Astrocyte of the spinal cord (primary cell): ENCODE measurements at places on chromosomes 7 and 10.

DNA sequence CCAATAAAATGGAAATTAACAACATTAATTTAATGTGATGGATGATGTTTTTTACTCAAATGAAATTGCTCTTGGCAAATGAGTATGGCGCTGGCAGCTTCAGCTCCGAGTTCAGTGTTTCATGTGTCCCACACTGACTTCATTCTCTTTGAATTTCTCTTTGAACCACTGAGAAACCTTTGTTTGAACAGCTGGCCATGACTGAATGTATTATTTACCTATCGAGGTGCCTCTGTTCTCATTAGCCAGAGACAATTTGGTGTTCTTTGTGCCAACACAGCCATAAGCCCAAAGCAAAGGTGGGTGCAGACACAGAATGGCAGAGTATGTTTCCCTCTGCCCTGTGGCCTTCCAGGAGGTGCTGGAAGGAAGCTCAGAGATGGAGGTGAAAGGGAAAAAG is 42.1 kb downstream of the TMEM178B start:
- no peak for DNase-seq

GRCh38 chr7:35792873-35793489 is 7.9 kb upstream of the SEPTIN7 start:
- DNase-seq: peak; percentile 40

- DNase-seq: peak; percentile 60
These were observed 414.1 kb upstream of the ETV1 start for GRCh38 chr7:14403587-14403986.

DNA sequence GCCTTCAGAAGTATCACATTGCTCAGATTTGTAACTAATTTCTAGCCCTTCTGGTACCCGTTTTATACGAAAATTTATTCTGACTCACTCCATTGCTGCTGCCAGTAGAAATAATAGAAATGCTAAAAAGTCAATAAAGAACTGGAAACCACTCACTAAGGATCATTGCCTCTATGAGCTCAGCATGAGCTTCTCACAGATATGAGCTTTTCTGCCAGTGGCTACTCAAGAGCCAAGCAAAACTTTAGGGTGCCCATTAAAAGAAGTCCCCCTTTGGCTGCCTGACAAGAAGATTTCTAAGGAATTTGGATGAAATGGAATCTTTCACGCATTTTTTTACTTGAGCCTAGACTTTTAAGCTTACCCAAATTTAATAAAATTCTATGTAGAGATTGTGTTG is 52.5 kb downstream of the GPR37 start:
- peak; percentile 48 for DNase-seq

GRCh38 chr10:5568984-5569383 is 44.2 kb downstream of the CALML3 start:
- no peak for DNase-seq

DNA sequence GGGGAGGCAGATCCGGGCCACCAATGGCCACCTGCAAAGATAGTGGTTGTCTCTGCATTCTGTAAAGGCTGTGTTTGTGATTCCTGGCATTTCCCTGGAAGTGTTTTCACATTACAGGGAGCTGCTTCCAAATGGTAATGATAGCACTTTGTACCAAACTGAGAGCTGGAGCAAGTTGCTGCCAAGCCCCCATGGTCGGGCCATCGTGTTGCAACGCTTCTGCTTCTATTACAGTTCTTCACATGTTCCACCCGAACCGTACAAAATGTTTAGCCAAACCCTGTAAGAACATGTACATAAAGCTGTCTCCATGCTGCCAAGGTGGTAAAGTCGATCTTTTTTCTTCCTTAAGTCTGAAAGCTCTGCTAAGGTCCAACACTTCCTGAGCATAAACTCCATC is 397.7 kb upstream of the NFE2L3 start:
- DNase-seq: no peak

- peak; percentile 91 for DNase-seq
These were observed 35.3 kb upstream of the ZRANB1 start for GRCh38 chr10:124906551-124907001.

- peak; percentile 8 for DNase-seq
These were observed 35.1 kb upstream of the GARS1 start for GRCh38 chr7:30559611-30560010.

DNA sequence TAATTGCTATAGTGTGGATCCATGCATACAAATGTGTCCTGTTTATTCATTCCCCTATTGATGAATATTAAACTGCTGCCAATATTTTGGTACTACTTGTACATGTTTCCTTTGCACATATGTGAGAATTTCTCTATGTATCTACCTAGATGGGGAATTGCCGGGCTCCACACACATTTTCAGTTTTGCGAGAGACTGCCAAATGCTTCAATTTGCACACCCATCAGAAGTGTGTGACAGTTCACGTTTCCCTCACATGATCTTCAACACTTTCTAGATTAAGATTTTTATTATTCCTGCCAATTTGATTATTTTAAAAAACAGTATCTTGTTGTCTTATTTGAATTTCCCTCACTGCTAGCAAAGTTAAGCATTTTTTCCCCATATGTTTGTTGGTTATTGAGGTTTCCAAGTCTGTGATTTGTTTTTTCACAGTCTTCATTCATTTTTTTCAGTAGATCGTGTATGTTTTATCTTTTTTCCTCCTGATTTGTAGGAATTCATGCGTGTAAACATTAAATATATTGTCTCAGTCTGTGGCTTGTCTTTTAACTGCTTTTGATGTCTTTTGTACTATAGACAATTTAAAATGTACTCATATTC is 2.4 kb upstream of the KLF14 start:
- no peak for DNase-seq

- no peak for DNase-seq
These were observed 5.1 kb upstream of the H2BK1 start for GRCh38 chr7:151215396-151215795.

GRCh38 chr10:126375299-126375698 is 13.0 kb downstream of the ADAM12 start:
- no peak for DNase-seq

DNA sequence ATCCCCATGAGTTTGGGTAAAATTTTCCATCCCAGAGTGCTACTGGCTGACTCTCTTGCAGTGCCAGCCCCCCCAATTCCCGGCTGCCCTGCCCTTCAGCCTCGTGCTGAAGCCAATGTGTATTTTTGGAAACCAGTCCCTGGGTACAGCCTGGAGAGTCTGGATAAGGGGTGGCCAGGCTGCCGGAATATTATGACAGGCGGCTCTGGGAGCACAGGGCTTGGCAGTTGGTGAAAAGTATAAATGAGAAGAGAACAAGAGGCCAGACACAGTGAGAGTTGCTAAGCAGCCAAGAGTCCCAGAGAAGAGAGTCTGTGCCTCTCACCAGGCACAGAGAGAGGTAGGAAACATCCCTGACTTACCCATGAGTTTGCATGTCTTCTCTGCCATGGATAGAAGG is 53.6 kb downstream of the TMEM130 start:
- no peak for DNase-seq

DNA sequence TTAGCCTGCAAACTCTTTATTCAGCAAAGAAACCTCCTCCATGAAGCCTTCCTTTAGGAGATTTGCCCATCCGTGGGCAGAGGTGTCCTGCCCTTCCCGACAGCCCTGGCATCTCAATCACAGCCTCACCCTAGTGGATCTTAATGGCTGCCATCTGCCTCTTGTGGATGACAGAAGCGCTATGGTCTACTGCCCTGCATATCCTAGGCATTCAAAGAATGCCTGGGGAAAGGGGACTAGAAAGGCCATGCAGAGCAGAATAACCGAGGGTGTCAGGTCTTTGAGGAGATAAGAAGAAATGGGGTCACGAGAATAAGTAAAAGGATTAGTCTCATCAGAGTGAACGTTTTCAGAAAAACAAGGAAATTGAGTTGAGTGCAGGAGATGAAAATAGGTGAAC is 57.7 kb upstream of the SPOCK2 start:
- DNase-seq: no peak

GRCh38 chr10:119131512-119132240 is 27.8 kb downstream of the DENND10 start:
- DNase-seq: peak; percentile 46

DNA sequence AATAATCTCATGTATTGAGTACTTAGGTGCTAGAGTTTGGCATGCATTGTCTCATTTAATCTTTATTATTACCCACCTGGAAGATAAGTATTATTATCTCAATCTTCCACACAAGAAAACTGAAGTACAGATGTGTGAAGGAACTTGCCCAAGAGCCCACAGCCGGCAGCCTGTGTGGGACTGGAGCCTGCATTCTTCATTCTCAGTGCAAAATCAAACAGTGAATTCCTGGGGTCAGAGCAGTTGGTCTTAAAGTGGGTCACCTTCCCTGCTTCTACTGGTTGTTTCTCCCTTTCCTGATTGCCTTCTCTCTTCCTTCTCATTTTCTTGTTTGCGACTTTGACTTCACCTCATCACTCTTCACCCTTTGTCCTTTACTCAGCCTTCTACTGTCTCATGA is 144.7 kb upstream of the LYZL1 start:
- no peak for DNase-seq

DNA sequence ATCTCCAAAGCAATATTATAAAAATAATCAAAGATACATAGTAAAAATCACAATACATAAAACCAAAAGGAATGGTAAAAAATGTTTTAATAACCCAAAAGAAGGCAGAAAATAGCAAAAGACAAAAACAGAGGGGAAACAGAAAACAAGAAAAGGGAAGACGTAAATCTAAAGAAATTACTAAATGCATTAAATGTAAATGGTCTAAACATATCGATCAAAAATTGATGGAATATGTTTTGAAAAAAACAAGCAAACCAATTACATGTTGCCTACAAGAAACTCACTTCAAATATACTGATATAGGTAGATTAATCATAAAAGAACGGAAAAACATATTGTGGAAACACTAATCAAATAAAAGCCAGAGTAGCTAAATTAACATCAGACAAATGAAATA is 369.1 kb downstream of the GRID1 start:
- no peak for DNase-seq

- no peak for DNase-seq
These were observed 8.9 kb downstream of the ZMIZ1 start for GRCh38 chr10:79077488-79078173.

DNA sequence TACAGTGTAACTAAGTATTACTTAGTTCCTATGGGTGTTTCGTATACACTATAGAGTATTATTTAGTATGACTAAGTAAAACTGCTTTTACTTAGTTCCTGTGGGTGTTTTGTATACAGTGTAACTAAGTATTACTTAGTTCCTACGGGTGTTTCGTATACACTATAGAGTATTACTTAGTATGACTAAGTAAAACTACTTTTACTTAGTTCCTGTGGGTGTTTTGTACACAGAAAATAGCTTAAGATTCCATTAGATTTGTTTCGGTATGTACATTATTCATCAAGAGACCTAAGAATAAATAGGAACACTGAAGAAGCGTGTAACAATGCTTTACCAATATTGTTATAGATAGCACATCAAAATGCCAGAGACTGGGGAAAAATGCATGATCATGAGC is 25.0 kb downstream of the IGF2BP3 start:
- no peak for DNase-seq

- DNase-seq: no peak
These were observed 1.5 kb downstream of the IRF5 start for GRCh38 chr7:128939075-128939860.

- DNase-seq: no peak
These were observed 249.3 kb upstream of the GRB10 start for GRCh38 chr7:51031791-51032515.

- no peak for DNase-seq
These were observed 9.9 kb upstream of the DPYSL4 start for GRCh38 chr10:132176623-132177500.

DNA sequence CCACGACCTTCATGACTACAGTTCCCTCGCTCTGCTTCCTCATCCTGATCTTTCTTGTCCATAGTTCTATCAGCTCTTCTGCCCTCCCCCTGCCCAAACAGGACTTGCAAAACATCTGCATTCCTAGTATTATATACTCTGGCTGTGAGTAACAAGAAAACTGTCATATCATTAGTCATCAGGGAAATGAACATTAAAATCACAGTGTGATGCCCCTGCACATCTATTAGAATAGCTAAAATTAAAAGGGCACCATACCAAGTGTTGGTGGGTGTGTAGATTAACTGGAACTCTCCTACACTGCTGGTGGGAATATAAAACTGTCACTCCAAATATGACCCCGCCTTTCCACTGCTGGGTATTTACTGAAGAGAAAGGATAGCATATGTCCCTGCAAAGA is 141.8 kb downstream of the C7orf25 start:
- no peak for DNase-seq

- no peak for DNase-seq
These were observed 83.9 kb upstream of the RET start for GRCh38 chr10:42992957-42993390.

DNA sequence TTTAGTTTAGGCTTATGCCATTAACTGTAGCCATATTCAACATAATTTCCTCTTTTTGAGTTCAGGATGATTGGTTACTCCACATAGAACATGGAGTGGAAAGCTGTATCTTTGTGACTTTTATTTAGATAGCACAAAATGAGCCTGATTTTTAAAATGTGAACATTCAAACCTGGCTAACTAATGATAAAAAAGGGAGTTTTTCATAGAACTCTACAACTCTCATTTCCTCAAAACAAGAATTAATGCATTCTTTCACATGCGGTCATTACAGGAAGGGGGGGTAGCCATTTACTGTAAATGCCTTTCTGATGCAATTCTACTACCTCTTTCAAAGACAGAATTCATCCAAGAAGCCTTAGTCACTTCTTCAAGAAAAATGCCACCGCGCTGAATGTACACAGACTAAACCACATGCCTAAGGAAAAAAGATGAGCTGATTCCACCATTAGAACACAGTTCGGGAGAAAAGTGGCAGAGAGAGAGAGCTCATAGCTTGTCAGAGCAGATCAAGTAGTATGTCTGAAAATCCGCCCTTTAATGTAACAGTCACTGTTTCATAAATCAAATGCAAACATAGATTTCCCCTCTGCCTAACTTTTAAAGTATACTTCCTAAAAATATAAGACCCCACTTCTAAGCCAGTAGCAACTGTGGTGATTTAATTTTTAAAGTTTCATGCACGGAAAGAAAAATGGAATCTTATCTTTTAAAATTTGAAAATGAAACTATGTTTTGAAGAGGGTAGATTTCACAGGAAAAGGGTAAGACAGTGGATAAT is 226.4 kb upstream of the KLF14 start:
- DNase-seq: peak; percentile 98

DNA sequence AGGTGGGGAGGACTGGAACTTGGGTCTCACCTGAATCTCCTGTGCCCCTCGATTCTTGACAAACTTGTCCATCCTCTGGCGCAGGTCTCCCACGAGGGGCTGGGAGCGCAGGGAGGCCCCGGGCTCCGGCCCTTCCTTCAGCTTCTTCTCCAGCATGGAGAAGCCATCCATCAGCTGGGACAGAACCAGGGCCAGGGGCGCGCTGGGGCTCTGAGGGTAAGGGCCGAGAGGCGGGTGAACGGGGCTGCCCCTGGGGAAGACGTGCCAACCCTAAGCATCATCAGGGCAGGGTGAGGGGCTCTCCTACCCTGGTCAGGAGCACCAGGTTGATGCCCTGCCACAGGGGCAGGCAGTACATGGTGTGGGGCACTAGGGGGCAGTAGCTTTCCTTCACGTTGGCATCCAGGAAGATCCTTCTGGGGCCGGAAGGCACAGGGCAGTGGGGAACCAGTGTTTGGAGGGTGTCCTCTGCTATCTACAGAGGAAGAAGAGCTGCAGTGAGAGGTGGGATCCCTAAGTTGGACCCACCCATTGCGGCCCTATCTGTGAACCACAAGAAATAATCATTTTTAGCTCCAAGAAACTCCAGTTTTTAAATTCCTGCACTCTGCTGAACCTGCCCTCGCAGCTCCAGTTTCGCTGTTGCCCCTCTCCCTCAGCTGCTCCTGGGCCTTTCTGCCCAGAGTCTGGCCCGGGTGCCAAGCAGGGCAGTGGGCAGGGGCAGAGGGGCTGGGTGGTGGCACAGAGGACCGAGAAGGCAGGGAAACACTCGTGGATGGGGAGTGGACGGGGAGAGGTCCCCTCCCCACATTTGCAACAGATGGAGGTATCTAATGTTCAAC is 10.8 kb upstream of the PYROXD2 start:
- peak; percentile 18 for DNase-seq

- DNase-seq: no peak
These were observed 18.8 kb downstream of the CHAT start for GRCh38 chr10:49632406-49633317.
